ENCODE measurements at places on chromosomes 2 and 18.

DNA sequence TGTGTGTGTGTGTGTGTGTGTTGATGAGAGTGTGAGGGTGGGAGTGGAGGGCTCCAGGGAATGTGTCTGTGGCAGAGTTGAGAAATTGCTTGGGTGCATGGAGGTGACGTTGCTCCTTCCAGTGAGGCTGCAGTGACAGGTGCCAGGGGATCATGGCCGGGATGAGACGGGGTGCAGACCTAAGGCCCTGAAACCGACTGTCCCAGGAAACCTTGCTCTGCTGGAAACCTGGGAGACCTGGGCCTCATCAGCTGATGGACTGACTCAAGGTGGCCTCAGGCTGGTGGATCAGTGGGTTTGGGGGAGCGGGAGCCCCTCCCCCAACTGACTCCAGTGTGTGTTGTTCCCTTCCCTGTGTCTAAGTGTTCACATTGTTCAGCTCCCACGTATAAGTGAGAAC is 56.6 kb downstream of the INHBB start:
- no peak for DNase-seq

GRCh38 chr2:21500401-21500945 is 376.7 kb downstream of the TDRD15 start:
- DNase-seq = no peak

GRCh38 chr18:56161566-56162260 is 476.7 kb downstream of the TXNL1 start:
- DNase-seq = peak; percentile 77

GRCh38 chr18:44777457-44778192 is 96.9 kb downstream of the SETBP1 start:
- no peak for DNase-seq

GRCh38 chr2:117702098-117702497 is 112.4 kb upstream of the DDX18 start:
- DNase-seq = no peak

- no peak for DNase-seq
Measured at GRCh38 chr2:64423303-64423702, 30.7 kb upstream of the LGALSL start.

DNA sequence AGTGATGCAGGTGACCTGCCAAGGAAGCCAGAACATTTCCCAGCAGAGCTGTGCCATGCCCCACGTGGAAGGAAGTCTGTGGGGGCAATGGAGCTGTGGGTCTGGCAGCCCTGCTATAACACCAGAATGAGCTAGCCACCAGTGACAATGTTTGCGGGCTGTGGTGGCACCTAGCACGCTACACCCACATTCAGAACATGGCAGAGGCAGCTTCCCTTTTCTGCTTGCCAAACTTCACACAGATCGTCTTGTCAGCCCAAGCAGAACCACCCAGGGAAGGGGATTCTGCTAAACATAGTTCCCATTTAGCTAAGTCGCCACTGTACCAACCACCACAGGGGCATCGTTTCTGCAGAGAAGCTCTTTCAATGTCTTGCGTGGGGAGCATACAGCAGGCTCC is 27.0 kb upstream of the CCDC93 start:
- no peak for DNase-seq

GRCh38 chr18:28112056-28112470 is 64.9 kb downstream of the CDH2 start:
- peak; percentile 96 for DNase-seq

GRCh38 chr2:218471982-218472381 is 53.1 kb downstream of the VIL1 start:
- no peak for DNase-seq

DNA sequence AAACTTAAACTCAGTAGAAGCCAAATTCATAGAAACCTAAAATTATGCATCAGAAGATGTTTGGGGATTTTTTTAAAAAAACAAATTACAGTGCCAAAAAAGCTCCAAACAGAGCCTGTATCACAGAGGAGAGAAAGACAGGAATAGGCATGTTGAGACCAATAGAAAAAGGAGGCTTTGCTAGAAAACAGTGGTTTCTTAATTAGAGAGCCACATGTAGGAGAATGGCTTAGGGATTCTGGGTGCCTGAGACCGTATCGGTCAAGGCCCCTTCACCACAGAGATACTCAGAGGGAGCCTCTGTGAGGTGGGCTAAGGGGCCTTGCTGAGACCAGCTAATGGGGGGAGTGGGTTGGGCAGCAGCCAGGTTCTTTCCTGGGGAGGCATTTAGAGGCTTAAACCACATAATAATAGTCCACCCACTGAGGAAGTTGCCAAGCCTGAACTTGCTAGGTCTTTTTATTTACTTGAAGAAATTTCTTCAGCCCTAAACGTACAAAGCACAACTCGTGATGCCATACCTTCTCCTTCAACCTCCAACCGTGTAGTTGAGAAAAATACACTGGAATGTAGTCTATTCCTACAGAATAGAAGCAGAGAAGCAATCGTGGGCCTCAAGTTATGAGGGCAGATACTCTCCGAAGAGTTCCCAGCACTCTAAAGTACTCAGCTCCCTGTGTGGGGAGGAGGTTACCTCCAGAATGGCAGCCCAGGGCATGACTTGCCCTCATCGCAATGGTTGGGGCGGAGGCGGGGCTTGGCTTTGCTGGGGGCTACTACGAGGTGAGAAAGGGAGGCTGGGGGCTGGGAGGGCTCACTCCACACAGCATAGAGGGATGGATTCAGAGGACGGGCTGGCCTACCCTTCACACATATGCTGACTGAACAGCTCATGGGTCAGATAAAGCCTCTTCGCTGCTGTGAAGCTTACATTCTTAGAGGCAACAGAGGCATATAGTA is 237.9 kb downstream of the TPGS2 start:
- no peak for DNase-seq

GRCh38 chr18:8860845-8861642 is 155.7 kb downstream of the MTCL1 start:
- DNase-seq = no peak

DNA sequence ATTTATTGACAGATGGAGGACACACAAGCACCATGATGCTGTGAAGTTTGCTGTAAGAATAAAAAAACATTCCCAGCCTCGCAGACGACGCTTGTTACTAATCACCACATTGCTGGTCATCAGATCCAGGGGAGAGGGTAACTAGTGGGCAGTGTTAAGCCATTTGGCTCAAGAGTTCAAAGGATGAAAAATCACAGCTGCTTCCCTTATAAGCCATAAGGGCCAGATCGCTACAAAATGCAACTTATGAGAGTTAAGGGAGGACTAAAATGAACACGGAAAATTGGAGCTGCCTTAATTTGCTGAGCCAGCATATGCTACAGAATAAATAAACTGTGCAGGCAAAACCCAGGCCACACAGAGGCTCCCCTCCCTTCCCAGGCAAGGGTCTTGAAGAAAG is 522.6 kb downstream of the TDRD15 start:
- DNase-seq = no peak

GRCh38 chr2:155100261-155100660 is 401.8 kb downstream of the KCNJ3 start:
- no peak for DNase-seq

DNA sequence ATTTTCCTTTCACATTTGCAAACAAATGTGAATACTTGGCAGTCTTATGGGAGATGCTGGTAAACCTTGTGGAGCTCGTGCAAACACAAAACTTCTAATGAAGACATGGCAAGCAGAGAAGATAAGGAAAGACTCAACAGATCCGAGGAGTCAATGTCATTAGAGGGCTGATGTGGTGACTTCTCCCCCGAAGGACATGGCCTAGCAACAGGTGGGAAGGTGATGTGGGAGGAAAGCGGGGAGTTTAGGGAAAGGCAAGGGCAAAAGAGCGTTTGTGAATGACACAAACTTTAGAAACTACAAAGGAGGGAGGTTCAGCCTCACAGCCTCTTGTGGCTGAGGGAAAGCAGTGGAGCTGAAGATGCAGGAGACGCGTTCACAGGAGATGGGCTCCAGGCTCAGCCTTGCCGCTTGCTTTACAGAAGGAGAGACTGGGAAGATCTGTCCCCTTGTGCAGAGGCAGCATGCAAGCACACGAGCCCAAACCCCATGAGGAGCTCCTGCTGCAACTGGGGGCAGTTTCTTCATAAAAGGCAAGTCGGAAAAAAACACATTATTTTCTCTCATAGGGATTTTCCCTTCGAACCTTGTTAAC is 86.6 kb downstream of the SOWAHC start:
- DNase-seq = no peak

DNA sequence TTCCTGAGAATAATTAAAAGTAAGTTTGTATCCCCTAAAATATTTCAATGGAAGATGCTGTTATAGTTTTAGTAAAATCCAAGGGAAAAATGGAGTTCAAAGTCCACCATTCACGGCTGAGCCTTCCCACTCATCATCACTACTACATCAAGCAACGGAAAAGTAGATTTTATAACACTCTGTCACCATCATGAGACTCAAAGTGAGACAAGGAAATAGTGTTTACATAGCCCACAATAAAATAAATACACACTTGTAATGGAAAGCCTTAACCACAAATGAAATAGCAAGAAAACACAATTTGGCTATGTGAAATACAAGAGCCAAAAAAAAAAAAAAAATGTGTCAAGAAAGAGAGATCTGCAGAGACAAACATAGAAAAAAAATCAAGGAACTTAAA is 569.9 kb upstream of the REG3G start:
- no peak for DNase-seq

DNA sequence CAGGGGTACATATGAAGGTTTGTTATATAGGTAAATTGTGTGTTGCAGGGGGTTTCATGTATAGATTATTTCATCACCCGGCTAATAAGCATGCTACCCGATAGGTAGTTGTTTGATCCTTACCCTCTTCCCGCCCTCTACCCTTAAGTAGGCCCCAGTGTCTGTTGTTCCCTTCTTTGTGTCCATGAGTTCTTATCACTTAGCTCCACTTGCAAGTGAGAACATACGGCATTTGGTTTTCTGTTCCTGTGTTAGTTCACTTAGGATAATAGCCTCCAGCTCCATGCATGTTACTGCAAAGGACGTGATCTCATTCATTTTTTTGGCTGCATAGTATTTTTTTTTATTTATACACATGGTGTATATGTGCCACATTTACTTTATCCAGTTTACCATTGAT is 34.2 kb upstream of the ELAC1 start:
- DNase-seq = no peak

All from EH (cell line).